ENCODE measurements at places on chromosomes 4 and X.
A peak's percentile ranks its signal among the peaks of the same experiment; 100 is the strongest.

GRCh38 chr4:6749340-6750171 lies 33.0 kb upstream of the KIAA0232 start:
- no peak for DNase-seq

GRCh38 chr4:20565075-20565721 lies 135.1 kb upstream of the PACRGL start:
- no peak for DNase-seq

DNA sequence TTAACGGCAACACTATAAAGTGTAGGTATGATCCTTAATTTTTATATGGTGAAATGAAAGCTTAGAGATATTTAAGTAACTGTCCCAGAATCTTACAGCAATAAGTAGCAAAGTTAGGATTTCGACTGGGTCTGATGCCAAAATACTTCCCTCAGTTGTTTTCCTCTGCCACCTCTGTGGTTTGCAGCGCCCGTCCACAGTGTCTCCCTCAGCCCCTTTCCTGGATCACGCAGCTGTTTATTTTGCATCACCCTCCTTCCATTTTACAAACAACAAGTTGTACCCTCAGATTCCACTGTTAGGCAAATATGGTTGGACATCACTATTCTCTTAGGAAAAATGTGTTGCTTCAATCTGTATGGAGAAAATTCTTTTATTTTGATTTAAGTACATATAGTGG lies 56.1 kb downstream of the RAPGEF2 start:
- DNase-seq: no peak

DNA sequence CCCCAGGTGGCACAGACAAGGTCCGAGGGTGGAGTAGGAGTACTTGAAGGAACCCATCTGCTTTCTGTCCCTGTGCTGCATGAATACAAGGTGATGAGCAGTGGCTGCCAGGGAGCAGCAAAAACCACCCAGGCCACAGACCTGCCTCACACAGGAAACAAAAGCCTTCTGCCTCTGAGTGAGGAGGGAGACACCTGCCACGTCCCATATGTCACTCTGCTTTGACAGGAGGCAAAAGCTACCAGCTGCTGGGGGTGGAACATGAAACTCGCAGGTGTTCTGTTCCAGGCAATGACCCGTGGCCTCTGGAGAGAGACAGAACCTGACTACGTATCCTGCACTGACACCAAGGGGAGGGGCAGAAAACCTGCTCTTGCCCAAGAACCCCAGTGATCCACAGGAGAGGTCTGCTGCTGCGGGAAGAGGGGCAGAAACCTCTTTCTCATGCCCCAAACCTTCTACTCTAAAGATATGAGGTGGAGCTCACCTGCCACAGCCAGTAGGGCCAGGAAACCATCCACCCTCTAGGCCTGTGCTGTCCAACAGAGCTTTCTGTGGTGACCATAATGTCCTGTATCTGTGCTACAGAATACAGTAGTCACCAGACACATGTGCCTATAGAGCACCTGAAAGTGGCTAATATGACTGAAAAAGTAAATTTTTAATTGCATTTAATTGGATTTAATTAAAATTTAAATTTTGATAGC lies 172.9 kb downstream of the PRDM5 start:
- DNase-seq: no peak

DNA sequence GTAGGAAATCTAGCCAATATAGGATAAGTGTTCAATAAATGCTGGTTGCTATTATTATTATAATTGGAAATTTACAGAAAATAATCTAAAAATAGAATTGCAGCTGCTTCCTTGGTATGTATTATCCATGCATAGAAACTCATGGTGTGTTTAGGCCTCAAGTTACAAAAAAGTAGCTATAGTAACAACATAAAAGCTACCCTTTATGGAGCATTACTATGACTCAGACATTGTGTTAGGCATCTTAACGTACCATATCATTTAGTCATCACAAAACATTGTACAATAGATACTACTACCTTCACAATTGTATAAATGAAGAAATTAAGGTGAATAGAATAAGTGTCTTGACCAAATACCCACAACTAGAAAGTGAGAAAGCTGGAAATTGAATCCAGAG lies 126.9 kb upstream of the NRK start:
- no peak for DNase-seq

DNA sequence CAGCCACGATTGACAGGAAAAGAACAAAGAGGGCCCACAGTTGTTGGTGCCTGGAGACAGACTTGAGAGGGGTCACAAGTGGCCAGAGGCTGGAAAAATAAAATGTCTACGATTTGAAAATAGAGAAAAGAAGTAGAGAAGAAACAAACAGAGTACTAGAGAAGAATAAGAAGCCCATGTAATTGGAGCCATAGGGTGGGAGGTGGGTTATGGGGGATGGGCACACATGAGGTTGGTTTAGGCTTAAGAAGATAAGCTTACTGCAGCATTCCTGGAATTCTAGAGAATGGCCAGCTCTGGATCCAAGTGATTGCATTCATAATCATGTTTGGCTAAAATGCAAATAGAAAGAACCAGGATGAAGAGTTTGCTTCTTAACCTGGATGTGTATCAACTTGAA lies 210.7 kb downstream of the MAML3 start:
- DNase-seq: no peak

- peak; percentile 1 for DNase-seq
Observed at GRCh38 chr4:168741281-168742173, 244.7 kb downstream of the PALLD start.

DNA sequence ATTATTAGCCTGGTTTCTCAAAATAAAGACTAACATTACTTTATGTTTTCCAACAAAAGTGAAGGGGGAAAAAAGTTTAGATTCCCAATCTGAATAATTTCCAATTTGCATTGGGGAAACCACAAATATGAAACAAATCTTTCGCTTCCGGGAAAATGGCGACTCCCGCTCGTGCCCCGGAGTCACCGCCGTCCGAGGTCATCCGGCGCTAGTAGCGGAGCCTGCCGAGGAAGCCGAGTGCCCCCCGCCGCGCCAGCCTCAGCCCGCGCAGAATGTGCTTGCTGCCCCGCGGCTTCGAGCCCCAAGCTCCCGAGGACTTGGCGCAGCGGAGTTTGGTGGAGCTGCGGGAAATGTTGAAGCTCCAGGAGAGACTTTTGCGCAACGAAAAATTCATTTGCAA lies 75.0 kb upstream of the TMPRSS11A start:
- DNase-seq: no peak

- no peak for DNase-seq
Observed at GRCh38 chr4:169342906-169343564, 72.3 kb upstream of the SH3RF1 start.

DNA sequence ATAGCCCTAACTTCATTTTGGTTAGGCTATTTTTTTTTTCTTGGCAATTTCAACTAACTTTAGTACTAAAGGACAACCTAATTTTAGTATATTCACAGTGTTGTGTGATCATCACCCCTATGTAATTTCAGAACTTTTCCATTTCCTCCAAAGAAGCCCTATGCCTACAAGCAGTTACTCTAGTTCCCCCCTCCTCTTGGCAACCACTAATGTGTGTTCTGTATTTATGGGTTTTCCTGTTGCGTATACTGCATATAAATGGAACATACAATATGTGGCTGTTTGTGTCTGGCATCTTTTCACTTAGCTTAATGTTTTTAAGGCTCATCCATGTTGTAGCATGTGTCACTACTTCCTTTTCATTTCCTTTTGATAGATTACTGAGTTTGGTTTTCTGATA lies 57.6 kb downstream of the N4BP2 start:
- DNase-seq: no peak

GRCh38 chr4:28709891-28710290 lies 1849.2 kb downstream of the STIM2 start:
- no peak for DNase-seq

- DNase-seq: no peak
Observed at GRCh38 chr4:123327346-123327745, 69.2 kb upstream of the SPRY1 start.

- no peak for DNase-seq
Observed at GRCh38 chr4:88803600-88804096, 106.0 kb upstream of the NAP1L5 start.
